Vagina (tissue), 2 donors: ENCODE measurements at places on chromosomes 13 and 19.

GRCh38 chr19:34999498-35000337, at the start of gene GRAMD1A:
Gene GRAMD1A (plus strand): TSS chr19:35000323. CDS start chr19:35000479, 156 bp downstream.
- peak; percentile 97 for DNase-seq

GRCh38 chr13:78660495-78660857, 1.5 kb upstream of the OBI1 start:
- no peak for DNase-seq

GRCh38 chr19:46466536-46467196, 4.7 kb downstream of the PNMA8A start:
- no peak for DNase-seq

GRCh38 chr19:46691948-46692347, 25.0 kb downstream of the PRKD2 start:
- no peak for DNase-seq

DNA sequence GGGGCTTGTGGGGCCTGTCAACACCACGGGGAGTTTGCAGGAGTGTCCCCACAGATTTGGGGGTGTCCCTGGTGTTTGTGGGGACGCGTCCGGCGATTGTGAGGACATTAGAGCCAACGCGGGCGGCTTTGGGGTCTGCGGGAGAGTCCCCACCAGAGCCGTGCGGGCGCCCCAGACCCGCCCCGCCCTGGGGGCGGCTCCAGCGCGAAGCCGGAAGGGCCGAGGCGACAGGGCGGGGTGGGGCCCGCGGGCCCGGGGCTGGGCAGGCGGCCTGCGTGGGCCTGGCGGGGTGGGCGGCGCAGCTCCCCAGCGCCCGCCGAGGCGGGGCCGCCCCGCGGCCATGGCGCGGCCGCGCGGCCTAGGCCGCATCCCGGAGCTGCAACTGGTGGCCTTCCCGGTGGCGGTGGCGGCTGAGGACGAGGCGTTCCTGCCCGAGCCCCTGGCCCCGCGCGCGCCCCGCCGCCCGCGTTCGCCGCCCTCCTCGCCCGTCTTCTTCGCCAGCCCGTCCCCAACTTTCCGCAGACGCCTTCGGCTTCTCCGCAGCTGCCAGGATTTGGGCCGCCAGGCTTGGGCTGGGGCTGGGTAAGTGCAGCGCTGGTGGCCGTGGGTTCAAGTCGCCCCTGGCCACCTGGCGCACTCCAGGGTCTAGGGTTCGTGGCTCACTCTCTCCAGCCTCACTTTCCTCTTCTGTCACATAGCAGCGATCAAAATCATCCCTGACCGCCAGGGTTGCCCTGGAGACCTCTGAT, 10.3 kb downstream of the PDE4A start:
- DNase-seq = no peak
